Lung microvascular endothelial cell (primary cell): ENCODE measurements at places on chromosomes 11 and 22.

DNA sequence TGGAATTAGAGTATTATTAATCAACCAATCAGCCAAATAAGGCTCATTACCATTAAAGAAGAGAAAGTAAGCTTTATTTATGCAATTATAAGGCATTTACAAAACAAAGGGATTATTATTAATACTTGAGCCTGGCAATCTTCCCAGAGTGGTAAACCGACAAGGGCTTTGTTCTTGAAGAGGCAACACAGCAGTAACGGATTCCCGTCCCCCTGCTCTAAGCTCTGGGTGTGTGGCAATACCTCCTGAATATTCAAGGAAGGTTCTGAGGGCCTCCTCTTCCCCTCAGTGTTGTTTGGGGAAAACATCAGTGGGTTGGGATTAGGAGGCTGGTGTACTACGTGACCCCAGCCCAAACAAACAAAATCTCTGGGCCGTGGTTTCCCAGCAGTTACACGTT, 176.5 kb downstream of the TENM4 start:
- no peak for DNase-seq

DNA sequence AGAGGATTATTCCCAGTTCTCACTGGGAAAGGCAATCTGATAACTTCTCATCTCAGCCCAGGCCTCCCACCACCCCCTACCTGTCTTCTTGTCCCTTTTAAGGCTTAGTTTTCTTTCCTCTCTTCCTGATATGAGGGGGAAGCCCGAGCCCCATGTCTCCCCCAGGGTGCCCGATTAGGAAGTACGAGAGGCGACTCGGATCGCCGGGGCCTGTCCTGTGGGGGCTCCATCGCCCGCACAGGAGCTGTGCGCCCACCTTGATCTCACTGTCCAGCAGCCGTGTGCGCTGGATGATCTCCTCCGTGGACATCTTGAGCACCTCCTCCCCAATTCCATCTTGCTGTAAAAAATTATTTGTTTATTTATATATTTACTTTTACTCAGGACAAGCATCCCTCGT, 628 bp downstream of the PSMC3 start:
- DNase-seq: no peak

- no peak for DNase-seq
Measured at GRCh38 chr11:123425367-123425766, 4.7 kb upstream of the GRAMD1B start.

- DNase-seq: peak; percentile 91
Measured at GRCh38 chr11:128595221-128595620, 7.9 kb upstream of the ETS1 start.

- DNase-seq: no peak
Measured at GRCh38 chr11:77009533-77010160, 24.6 kb upstream of the B3GNT6 start.

DNA sequence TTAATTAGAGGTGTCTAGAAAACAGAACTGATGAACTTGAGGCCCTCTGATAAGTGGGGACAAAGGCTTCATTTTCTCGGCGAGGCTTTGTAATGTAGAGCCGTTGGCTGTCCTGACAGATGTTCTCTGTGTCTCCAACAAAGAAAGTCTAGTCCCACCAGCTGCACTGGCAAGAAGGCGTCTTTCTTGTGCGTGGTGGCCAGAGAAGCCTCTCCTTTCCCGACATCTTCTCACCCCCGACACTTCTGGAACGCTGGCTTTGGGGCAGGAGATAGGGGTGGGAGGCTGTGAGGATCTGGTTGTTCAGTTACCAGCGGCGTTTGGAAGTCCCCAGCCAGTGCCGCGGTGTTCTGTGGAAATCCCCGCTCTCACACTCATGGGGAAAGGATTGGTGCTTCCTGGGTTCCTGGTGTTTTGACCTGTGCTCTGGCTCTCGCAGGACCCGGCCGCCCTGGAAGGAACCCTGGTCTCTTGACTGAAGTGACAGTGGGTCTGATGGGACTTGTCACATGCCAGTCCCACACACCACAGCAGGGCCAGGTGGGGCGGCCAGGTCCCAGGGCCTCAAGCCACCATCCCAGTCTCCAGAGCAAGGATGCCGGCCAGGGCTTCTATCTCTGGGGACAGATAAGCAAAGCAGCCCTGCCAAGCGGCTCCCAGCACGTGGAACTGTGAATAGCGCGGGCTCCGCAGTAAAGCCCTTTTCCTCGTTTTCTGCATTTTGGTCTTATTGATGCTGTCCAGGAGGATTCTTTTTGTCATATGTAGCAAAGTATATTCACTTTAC, 23.2 kb downstream of the FADS2 start:
- no peak for DNase-seq

DNA sequence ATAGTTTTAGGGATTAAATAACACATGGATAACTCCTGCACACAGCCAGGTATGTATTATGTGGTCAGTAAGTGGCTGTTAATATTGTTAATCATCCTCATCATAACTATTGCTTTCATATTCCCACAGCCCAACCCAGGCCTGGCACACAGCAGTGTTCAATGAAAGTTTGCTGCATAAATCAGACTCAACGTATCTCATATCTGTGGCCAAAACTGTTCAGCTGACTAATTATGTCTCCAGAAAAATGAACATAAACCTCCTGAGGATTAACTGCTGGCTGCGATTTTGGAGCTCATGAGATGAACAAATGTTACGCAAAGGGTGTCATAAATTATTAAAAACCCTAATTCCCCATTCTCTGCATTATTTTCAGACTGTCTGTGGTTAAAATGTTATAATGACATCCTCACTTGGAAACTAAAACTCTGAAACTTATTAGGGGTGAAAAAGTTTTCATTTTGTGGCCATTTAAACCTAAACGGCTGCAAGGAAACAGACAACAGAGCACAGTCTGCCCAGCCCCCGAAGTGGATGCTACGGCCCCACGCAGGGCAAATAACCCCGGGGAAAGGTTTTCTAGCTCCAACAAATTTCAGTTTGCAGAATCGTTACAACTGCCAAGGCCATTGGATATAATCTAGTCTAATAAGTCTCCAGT, 17.3 kb downstream of the ABCC8 start:
- no peak for DNase-seq

DNA sequence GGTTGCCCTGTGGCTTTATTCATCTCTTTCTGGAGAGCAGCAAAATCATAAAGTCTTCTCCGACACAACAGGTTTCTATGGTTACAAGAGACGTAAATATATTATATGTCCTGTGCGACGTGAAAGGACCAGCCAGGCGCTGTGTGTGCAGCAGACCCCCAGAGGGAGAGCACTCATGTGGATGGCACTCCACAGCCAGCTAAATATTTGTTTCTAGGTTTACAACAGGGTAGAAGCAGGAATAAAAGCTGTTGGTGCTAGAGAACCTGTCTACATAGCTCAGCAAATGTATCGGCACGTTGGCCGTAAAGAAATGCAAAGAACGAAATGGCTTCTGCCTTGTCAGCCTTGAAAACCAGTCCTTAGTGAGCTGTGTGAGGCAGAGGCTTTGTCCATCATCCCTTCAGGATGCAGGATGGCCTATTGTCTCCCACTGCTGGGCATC, 133.8 kb upstream of the PITPNB start:
- DNase-seq: no peak

GRCh38 chr11:68383976-68384501, 71.6 kb downstream of the LRP5 start:
- peak; percentile 66 for DNase-seq

- DNase-seq: no peak
Measured at GRCh38 chr11:104899226-104899625, 966 bp upstream of the CASP12 start.

- peak; percentile 44 for DNase-seq
Measured at GRCh38 chr11:12808519-12808918, 134.3 kb downstream of the TEAD1 start.

GRCh38 chr11:130692220-130692619, 224.1 kb downstream of the SNX19 start:
- DNase-seq: no peak

GRCh38 chr22:38125751-38126201, 15.3 kb upstream of the BAIAP2L2 start:
- no peak for DNase-seq

DNA sequence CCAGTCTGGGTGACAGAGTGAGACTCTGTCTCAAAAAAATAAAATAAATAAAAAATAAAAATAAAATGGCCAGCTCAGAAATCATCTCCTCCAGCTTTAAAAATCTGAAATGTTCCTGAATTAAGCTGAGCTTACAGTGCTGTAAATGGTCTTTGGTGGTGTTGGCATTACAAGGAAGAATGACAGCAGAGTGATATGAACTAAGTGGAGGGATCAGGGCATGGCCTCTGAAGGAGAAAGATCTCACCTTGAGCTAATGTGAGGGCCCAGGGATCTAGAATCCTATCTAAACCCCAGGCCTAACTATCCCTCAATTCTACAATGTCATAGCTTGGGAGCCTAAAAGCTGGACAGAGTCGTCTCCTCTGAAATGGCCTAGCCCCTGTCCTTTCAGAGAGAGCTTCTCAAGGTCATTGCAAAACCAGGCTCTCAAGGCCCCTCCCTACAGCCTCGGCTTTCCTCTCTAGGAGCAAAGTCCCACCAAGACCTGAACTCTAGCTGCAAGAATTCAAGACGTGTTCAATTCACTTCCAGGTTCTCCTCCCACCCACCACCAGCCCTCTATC, 345.4 kb downstream of the BUD13 start:
- DNase-seq: no peak

DNA sequence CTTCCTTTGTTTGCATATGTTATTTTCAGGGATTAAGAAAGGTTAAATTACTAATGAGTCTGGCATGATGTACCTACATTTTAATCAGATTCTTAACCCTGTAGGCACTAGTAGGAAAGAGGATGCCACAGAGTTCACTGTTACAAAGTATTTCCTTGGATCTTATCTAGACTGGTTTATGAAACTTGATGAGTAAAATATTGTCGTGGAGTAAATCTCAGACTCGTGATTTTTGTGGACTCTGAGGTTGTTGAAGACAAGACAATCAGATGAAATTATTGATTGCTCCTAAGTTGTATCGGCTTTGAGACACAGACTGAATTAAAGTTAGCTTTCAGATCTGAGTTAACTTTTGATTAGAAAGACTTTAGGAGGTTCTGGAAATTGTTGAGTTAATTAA, 6.0 kb downstream of the KMT2A start:
- DNase-seq: no peak

GRCh38 chr11:123587044-123587443, 67.4 kb downstream of the SCN3B start:
- DNase-seq: no peak

DNA sequence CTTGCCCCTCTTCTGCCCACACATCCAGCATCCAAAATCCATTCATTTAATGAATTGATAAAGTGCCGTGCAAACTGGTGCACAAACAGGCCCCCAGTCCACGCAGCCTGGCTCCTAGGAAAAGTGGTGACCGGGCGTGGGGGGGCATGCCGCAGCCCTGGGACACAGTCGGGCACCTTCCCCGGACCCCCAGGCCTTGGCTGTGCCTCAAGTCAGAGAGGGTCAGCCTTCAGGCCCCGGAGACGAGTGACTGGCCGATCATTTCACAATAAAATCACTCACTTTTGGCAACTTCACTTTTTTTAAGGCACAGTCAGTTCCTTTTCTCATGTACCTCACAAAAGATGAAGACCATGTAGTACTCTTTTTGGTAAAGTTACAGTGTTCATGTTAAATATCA, 8.0 kb downstream of the CDPF1 start:
- no peak for DNase-seq

DNA sequence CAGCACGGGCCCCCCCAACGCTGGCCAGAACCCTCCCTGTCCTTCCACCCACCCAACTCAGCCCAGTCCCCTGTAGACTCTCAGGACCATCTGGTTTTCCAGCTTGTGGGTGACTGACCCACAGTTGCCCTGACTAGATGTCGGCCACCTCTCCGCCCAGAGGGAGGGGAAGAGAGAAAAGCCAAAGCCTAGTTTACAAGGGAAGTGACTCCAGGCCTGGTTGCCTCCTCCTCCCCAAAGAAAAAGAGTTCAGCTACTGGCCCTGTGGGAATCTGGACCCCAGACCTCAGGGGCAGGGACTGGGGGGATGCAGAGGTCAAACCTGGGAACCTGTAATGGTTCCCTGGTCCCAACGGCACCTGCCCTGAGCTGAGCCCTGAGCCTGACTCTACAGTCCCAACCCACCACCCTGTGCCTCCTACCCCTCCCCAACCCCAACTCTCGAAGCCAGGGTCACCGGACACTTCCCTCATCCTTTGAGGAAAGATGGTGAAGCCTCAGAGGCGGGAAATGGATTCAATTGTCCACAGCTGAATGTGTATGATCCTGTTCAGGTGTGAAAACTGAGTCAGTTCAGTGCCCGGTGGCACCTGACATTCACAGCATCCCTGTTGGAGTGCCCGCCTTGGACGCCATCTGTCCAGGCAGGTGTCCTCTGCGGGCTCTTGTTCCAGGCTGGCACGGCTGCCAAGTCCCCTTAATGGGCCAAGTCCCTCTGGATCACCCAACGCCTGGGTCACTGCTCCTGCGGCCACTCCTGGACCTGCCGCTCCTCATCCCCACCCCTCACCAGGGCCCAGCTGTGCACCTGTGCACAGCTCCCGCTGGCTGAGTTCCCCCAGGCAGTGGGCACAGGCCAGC, 21.0 kb upstream of the WNT7B start:
- DNase-seq: no peak

GRCh38 chr11:20110908-20111669, 49.2 kb downstream of the DBX1 start:
- DNase-seq: peak; percentile 68

DNA sequence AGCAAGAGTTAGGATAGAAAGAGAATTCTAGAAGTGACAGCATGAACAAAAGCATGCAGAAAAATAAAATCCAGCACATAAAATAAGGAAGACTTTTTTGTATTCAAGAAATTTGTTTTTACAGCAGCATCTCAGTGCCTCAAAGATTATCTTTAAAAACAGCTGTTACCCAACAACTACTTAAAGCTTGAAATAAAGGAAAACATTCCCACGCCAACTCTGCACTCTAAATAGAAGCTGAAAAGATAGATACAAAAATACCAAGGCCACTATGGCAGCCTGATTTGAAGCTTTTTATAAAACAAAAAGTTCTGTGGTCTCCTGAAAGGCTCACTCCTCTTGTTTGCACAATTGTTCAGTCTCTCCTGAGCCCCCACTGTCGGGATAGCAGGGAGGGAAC, 83.6 kb upstream of the LRRC55 start:
- DNase-seq: no peak

GRCh38 chr22:44407987-44408828, 89.8 kb downstream of the RTL6 start:
- DNase-seq: no peak

DNA sequence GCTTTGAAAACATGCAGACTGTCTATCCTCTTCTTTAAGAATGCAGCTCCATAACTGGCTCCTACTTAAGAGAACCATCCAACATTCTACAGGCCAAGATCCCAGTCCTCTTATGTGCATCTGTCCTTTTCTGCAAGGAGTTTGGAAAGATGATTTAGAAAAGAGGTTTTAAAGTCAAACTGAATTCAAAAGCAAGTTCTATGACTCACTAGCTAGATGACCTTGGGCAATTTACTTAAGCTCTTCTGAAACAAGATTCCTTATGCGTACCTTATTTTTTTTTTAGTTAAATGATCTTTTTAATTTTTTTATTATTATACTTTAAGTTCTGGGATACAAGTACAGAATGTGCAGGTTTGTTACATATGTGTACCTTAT, 29.2 kb downstream of the GUCY1A2 start:
- DNase-seq: no peak
